Activated T-helper 1 cell treated with anti-CD3 and anti-CD28 coated beads, Interleukin-12 subunit alpha, Interleukin-12 subunit beta, Interleukin-2, Interleukin-4 antibody, amounts not matched to agents 30 ng/mL and 10 ng/mL and 1 ng/mL, durations not matched to agents 14 hours and 24 hours and 36 hours (primary cell): ENCODE measurements at places on chromosomes 11 and 22. TPM values are rescaled to one million over a fixed set of nuclear protein-coding genes. Genes with fewer than 3 reads are reported as not detected.

TMEM191B gene
- not detected in 2 replicates for total RNA-seq

CRYBB3 gene
- total RNA-seq, result 0.60 TPM in 1 of 2 replicates, not detected in the other

DNA sequence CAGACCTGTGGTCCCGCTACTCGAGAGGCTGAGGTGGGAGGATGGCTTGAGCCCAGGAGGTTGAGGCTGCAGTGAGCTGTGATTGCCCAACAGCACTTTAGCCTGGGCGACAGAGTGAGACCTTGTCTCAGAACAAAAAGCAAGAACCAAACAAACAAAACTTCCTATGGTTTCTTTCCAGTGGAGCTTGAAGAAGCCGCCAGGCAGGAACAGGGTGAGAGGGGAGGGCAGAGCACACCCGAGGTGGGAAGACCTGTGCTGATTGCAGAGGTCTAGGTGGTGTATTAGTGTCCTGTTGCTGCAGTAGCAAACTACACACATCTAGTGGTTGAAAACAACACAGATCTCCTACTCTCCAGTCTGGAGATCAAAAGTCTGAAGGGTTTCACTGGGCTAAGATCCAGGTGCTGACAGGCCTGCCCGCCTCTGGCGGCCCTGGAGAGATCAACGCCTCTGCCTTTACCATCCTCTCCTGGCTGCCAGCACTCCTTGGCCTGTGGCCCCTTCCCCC, 10.5 kb downstream of the ARHGEF17 start:
- peaks cover 11% of the 10 kb centered on the region for H3K4me1 ChIP-seq
- H3K27me3 ChIP-seq, result peaks cover 2% of the 10 kb centered on the region
- no peaks in the 10 kb centered on the region for H3K36me3 ChIP-seq
- H3K4me3 ChIP-seq, result no peak overlapping the region
- DNase-seq, result no peak

- peaks cover 32% of the 10 kb centered on the region for H3K4me1 ChIP-seq
- H3K4me3 ChIP-seq, result no peak overlapping the region
- H3K36me3 ChIP-seq, result no peaks in the 10 kb centered on the region
- peak overlapping the region; percentile 4 for H3K27ac ChIP-seq
Measured at GRCh38 chr22:22720724-22721261, 76.4 kb downstream of the GGTLC2 start.

GRCh38 chr11:115996125-115996807, 492.1 kb upstream of the CADM1 start:
- DNase-seq, result no peak
- no peak overlapping the region for H3K27ac ChIP-seq
- H3K4me1 ChIP-seq, result no peaks in the 10 kb centered on the region
- no peak overlapping the region for H3K4me3 ChIP-seq
